ENCODE measurements at places on chromosomes 13 and 19. TPM values are rescaled to one million over a fixed set of nuclear protein-coding genes. Genes with fewer than 3 reads are reported as not detected.
A peak's percentile ranks its signal among the peaks of the same experiment; 100 is the strongest.

GRCh38 chr19:30263830-30264381 lies 108.3 kb upstream of the ZNF536 start:
- DNase-seq = peak; percentile 69

DNA sequence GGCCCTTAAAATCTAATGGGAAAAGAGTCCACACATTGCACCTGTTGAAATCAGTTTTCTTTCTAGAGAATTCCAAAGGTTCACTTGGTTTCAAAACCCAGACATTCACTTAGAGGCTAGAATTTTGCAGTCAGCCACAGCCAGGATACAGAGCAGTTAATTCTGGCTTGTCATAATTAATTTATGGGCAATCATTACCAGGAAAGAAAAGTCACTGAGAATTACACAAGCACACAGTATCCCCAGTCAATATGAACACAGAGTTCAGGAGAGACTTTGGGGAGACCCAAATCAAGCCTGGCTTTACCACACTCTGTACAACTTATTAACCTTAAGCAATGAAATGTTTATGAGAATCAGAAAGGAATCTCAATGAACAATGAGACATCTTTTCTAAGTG lies 224.3 kb upstream of the SOX21 start:
- no peak for DNase-seq

GRCh38 chr13:71046360-71047079 lies 820.5 kb downstream of the DACH1 start:
- DNase-seq = no peak

GRCh38 chr13:111973605-111974340 lies 93.2 kb upstream of the SOX1 start:
- no peak for DNase-seq

GRCh38 chr19:34254046-34254697 lies at the start of gene GARRE1:
GARRE1 (plus strand) TSS chr19:34254554; CDS start chr19:34300474, 45,920 bp downstream.
- peak; percentile 93 for DNase-seq

DNA sequence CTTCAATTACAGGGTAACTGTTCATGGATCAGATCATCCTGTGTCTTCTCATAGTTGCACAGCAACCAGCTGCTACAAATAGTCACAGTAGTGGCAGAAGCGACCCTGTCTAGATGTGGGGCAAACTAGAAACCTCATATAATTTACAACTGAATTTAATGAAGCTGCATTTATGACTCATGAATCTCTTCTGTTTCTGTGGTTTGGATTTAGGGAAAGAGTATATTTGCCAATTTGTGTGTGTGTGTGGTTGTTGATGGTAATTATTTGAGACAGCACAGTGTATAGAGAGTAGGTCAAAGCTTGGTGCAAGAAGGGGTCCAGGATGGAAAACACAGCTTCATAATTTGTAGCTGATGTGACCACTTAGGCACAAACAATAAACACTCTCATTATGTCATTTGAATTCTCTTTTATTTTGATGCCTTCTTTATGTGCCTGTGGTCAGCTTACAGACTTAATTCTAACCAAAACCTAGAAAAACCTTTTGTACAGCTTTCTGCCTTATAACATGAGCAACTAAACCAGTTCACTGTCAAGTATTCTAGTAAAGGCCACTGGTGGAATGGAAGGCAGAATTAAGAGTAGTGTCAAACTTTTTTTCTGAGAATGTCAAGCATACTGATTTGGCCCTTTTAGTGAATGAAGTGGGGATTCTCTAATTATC lies 218.1 kb downstream of the TBC1D4 start:
- DNase-seq = no peak

- no peak for DNase-seq
These were observed 96.7 kb downstream of the CRYL1 start for GRCh38 chr13:20428666-20429644.

DNA sequence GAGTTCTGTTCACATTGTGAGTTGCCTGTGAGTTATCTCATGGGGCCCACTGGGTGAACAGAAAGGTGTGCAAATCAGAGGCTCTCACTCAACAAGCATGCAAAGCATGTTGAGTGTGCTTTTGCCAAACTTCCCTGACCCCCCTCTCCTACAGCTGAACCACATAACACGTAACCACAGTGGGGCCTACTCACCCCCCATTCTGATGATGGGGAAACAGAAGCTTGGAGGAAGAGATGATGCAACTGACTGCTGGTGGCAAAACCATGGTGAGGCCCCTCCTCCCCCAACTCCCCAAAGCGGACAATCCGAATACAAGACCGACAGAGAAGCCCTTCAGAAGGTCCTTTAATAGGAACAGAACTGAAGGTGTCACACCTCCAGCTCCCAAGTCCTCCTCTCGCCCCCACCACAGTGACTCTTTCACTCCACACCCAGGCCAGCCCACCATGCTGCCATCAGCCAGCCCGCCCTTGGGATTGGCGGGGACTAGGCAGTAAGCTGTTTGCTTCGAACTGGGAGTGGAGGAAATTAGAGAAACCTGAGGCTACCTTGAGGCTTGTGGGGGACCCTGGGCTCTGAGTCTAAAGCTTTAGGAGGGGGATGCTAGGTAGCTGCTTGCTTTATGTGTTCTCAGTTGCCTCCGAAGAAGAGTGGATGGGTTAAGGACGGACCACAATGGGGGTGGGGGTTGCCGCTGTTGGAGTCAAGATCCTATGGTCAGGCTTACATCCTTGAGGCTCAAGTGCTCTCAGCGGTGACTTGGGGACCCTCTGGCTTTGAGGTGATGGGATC lies 3.8 kb downstream of the ZNF784 start:
- no peak for DNase-seq

- no peak for DNase-seq
These were observed 1404.5 kb upstream of the SPRY2 start for GRCh38 chr13:81745391-81745790.

GRCh38 chr13:105463011-105463501 lies 1072.4 kb downstream of the EFNB2 start:
- peak; percentile 16 for DNase-seq

DNA sequence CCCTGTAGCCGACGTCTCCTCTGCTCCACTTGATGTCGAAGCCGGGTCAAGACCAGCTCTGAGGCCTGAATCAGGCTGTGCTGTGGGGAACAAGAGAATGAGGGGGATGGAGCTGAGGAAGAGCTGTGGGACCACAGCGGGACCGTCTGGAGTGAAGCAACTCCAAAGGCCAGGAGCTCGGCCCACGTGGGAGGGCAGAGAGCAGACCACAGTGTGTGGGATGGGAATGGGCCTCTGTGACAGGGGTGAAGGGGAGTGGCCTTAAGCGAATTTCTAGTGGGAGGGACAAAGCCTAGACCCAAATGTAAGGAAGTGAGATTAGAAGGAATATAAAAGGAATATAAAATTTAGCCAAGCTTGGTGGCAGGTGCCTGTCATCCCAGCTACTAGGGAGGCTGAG lies 3.8 kb upstream of the SLC8A2 start:
- DNase-seq = no peak

- DNase-seq = no peak
These were observed 1200.7 kb downstream of the SLITRK1 start for GRCh38 chr13:82681535-82681934.

- DNase-seq = no peak
These were observed at the start of gene IL4I1 for GRCh38 chr19:49896863-49897621. IL4I1 (minus strand) TSS chr19:49896887; CDS start chr19:49896160, 727 bp downstream.

GRCh38 chr19:56765137-56765536 lies 75.4 kb downstream of the PEG3 start:
- peak; percentile 75 for DNase-seq

GRCh38 chr19:10667867-10668266 lies 13.7 kb downstream of the ILF3 start:
- no peak for DNase-seq

GRCh38 chr19:3785938-3786824 lies at the start of gene MATK:
MATK (minus strand) TSS chr19:3786381; CDS start chr19:3785135, 1,246 bp downstream.
- peak; percentile 69 for DNase-seq

- DNase-seq = no peak
These were observed 84.8 kb downstream of the DCT start for GRCh38 chr13:94394723-94395122.

DNA sequence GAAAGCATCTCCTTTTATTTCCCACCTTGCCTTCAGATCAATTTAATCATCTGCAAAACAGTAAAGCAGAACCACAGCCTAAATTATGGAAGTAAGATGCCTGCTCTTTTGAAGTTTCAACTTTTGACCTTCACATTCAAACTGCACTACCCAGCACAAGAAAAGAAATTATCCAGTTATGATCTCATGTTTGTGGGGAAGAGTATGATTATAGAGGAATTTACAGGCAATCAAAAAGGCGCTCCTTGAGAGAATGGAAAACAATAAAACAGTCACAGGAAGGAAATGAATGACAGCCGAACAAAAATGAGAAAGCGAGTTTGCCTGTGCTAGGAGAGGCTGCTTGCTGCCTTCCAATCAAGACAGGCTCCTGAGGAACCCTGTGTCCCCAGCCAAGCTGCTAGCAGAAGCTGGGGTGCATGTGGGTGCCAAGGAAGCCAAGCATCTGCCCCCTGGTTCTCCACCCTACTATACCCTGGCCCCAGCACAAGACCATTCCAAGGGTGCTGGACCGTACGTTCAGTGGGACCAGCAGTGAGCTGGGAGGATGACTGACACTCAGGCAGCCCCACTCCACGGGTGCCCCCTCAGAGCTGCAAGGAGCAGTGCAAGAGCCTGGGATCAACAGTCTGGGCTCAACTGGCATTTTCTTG lies 47.8 kb downstream of the PEPD start:
- no peak for DNase-seq

DNA sequence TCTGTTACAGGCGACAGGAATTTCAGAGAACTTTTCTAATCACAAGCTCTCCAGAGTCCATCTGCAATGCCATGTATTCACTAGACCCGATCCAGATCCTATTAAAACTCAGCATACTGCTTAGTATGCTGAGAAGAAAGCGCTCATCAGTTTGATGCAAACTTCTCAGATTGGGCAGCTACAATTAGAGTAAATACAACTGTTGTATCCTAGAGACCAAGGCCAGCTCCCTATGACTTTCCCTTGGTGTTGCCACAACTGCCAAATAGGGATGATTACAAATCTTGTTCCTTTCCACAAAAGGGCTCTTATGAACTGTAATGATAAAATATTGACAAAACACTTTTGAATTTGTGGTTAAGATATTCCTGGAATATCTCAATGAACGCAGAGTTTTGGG lies 191.2 kb downstream of the SPRY2 start:
- DNase-seq = no peak

GRCh38 chr13:113057084-113057483 lies 48.5 kb upstream of the F7 start:
- DNase-seq = no peak

GRCh38 chr13:50574731-50575130 lies 268.8 kb downstream of the DLEU7 start:
- DNase-seq = no peak

GRCh38 chr19:17505223-17505622 lies 6.2 kb upstream of the PGLS start:
- DNase-seq = no peak

DNA sequence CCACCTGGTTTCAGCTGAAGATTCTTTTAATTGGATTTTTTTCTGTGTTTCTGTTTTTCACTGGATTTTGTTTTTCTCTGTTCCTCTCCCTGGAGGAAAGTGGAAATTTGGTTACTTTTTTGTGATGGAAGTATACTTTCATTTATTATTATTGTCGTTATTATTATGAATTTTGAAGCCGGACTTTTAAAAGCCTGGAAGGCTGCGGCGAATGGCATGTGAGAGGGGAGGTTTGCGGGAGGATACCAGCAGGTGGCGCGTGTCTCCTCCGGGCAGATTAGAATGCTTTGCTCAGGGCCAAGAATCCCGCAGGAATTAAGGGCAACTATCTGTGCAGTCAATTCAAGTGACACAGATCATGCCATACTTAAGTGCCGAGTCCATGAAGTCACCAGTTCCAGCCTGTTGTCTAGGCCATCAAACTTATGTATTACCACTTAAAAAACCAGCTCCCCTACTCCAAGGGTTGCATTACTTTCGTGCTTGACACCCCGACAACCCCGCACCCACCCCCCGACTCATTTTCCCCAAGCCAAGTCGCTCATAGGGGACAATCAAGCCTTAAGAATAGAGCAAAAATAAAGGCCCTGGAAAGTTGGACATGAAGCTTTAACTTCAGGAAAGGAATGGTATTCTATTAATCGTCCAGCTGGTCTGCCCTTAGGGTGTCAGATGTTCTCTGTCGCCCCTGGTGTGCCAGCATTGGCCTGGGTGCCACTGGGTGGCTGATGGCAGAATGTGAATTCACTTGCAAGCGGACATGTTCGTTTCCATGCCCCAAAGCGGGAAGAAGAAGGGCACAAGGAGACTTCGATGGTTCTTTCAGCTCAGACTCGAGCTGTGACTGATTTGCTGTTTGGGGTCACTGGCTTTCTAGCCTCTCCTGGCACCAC lies 1.3 kb upstream of the LRCH1 start:
- DNase-seq = peak; percentile 65

- no peak for DNase-seq
These were observed 2.0 kb upstream of the SRRM5 start for GRCh38 chr19:43609872-43610271.

GRCh38 chr13:25502551-25502950 lies 130.8 kb downstream of the ATP8A2 start:
- DNase-seq = no peak

DNA sequence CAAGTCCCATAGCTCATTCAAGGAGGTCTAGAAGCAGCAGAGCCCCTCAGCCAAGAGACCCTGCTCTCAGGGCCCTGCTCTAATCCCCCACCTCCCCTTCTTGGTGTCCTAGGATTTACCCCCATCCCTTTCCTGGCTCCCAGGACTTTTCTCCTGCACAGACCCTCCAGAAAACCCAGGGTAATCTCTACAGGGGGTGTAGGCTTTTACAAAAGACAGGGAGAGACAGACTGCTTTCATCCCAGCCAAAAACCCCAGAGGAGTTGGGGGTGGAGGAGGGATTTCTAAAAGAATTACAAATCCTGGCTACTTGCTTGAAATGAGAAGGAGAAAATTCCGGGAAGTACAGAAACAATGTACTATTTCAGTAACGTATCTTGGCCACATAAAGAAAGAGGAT lies 133.3 kb downstream of the TNFSF13B start:
- DNase-seq = no peak

GRCh38 chr13:113550453-113550852 lies 34.1 kb upstream of the TFDP1 start:
- DNase-seq = no peak

GRCh38 chr13:98508685-98509084 lies 68.2 kb downstream of the STK24 start:
- no peak for DNase-seq

GRCh38 chr13:45339867-45340266 lies 1.1 kb downstream of the TPT1 start:
- no peak for DNase-seq

GRCh38 chr13:98990701-98991100 lies 12.8 kb upstream of the DOCK9 start:
- no peak for DNase-seq

GRCh38 chr19:1217366-1217765 lies 11.8 kb downstream of the STK11 start:
- DNase-seq = no peak

NXNL1 gene
- not detected for polyA plus RNA-seq

ZNF146 gene
- 25.4 TPM for polyA plus RNA-seq

PSG7 gene
- 0.05 TPM for polyA plus RNA-seq

KLHL1 gene
- polyA plus RNA-seq = not detected

HIF3A gene
- 0.92 TPM for polyA plus RNA-seq

JAK3 gene
- 2.0 TPM for polyA plus RNA-seq

LGALS4 gene
- polyA plus RNA-seq = 0.58 TPM

FAM124A gene
- polyA plus RNA-seq = 1.5 TPM

LILRA2 gene
- not detected for polyA plus RNA-seq

CPT1C gene
- polyA plus RNA-seq = 118 TPM

COMMD6 gene
- 73.7 TPM for polyA plus RNA-seq

HRC gene
- not detected for polyA plus RNA-seq

HAUS8 gene
- polyA plus RNA-seq = 9.6 TPM

FUT6 gene
- not detected for polyA plus RNA-seq

NCR1 gene
- not detected for polyA plus RNA-seq

CYP2B6 gene
- not detected for polyA plus RNA-seq

NLRP11 gene
- not detected for polyA plus RNA-seq

BAX gene
- polyA plus RNA-seq = 640 TPM
